ENCODE measurements at places on chromosomes 1 and 21.
A peak's percentile ranks its signal among the peaks of the same experiment; 100 is the strongest.

GRCh38 chr1:162899422-162900146, 38.6 kb upstream of the CCDC190 start:
- no peak for DNase-seq

GRCh38 chr1:99525331-99525730, 120.6 kb upstream of the PALMD start:
- DNase-seq, result no peak

- no peak for DNase-seq
Observed at GRCh38 chr1:245046315-245046714, 108.5 kb upstream of the KIF26B start.

GRCh38 chr1:6167391-6168303, 12.5 kb downstream of the CHD5 start:
- no peak for DNase-seq

DNA sequence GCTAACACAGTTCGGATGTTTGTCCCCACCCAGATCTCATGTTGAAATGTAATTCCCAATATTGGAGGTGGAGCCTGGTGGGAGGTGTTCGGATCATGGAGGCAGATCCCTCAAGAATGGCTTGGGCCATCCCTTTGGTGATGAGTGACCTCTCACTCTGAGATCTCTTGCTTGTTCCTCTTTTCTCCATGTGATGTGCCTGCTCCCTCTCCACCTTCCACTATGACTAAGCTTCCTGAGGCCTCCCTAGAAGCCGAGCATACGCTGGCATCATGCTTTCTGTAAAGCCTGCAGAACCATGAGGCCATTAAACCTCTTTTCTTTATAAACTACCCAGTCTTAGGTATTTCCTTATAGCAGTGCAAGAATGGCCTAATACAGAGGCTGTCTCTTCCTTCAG, 8.1 kb upstream of the PLA2G5 start:
- no peak for DNase-seq

- no peak for DNase-seq
Observed at GRCh38 chr1:215772151-215772550, 205.0 kb downstream of the KCTD3 start.

DNA sequence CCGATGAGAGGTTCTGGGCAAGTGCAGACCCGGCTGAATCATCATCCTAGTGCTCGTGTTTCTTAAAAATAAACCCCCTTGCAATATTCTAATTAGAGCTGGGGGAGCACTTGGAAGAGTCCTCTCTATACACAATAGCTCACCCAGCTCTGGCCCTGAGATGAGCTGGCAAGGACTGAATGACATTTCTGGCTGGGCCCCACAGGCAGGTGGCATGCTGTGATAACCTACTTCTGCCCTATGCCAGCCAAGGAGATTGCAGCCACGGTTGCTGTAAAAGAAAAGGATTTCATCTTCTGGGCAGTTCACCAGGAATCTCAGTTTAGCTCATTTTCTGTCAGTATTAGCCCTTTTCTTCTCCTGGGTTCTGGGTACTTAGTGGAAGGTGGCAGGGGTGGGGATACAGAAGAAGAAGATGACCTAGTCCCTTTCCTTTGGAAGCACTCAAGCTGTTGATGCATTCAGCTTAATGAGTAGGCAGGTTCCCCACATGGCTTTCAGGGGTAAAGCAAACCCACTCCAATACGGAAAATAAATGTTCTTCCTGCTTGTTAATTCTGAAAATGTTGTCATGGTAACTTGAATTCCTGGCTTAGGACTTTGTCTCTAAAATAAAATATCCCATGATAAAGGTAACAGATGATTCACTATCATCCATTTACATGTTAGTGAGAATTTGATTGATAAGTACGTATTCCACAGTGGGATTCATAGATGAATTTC, 32.2 kb downstream of the VASH2 start:
- DNase-seq, result no peak

DNA sequence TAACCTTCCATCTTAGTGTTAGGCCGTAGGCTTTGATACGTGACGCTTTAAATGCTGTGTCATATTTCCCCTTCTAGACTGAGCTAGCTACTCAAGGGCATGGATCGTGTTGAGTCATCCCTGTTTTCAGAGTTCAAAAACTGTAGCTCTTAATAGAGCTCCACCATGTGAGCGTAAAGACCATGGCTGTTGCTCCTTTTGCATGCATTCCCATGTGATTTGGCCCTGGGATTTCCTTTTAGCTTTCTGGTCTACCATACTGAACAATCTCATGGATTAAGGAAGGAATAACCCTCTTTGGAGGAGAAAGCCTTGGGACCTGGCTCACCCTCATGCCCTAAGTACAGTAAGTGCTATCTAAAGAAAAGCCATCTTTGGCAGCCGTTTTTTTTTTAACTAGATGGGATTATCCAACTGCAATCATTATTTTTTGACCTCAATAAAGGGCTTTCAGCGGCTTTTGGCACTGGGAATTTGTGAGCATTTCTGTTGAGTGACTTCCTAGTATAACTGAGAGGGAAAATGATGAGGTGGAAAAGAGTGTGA, 76.6 kb downstream of the PLPP3 start:
- no peak for DNase-seq

- no peak for DNase-seq
Observed at GRCh38 chr1:41939194-41939593, 20.5 kb upstream of the HIVEP3 start.

GRCh38 chr21:15159382-15160020, 94.7 kb upstream of the NRIP1 start:
- no peak for DNase-seq

GRCh38 chr1:22790232-22791008, 79.8 kb downstream of the EPHB2 start:
- no peak for DNase-seq

- DNase-seq, result no peak
Observed at GRCh38 chr1:46556822-46557221, 5.4 kb upstream of the KNCN start.

DNA sequence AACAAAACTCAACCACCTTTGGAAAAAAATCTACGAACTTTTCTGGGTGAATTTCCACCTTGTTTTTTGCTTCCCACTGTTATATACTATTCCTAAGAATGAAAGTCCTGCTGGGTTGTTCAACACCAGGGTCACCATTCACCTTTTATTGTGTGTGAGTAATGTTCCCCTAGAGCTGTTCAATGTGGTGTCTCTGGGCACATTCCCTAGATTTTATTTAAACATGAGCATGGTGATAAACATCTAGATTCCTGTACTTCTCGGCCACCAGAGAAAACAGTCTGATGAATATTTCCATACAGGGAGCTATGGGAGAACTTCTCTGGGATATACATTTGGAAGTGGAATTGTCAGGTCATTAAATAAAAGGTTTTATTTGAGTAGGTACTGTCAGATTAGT, 13.0 kb downstream of the FMN2 start:
- no peak for DNase-seq

DNA sequence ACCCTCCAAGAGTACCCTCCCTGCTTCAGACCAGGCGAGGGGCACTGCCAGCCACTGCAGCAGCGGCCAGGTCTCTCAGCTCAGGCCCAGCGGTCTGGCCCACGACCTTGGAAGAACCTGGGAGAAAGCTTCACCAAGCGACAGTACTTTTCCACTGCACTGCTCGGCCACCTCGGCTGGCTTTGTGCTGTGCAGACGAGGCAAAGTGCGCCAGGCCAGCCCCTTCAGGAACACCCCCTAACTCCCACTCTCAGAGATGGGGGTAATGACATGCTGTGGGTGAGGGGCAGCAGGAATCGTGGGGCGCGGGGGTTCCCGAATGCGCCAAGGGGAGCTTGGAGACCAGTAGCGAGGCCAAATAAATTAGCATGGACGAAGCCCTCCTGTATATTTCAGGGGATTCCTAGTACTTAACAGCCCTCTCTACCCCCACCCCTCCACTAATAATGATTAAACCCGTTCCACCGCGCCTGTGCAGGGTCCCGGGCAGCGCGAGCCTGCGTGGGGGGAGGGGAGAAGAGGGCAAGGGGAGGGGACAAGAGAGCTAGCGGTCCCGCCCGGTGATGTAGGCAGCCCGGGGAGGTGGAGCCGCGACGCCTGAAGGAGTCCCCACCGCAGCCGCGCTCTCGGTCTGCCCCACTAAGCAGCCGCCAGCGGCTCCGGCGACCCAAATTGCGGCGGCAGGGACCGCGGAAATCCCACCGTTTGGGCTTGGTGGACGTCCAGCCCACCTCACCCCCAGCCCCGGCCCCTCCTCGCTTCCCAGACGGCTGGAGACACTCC, at the start of gene FAM43B:
FAM43B (plus strand) TSS at position 629 of the 783 bp plus-strand sequence. CDS start 401 bp downstream, outside the sequence.
- DNase-seq, result no peak

DNA sequence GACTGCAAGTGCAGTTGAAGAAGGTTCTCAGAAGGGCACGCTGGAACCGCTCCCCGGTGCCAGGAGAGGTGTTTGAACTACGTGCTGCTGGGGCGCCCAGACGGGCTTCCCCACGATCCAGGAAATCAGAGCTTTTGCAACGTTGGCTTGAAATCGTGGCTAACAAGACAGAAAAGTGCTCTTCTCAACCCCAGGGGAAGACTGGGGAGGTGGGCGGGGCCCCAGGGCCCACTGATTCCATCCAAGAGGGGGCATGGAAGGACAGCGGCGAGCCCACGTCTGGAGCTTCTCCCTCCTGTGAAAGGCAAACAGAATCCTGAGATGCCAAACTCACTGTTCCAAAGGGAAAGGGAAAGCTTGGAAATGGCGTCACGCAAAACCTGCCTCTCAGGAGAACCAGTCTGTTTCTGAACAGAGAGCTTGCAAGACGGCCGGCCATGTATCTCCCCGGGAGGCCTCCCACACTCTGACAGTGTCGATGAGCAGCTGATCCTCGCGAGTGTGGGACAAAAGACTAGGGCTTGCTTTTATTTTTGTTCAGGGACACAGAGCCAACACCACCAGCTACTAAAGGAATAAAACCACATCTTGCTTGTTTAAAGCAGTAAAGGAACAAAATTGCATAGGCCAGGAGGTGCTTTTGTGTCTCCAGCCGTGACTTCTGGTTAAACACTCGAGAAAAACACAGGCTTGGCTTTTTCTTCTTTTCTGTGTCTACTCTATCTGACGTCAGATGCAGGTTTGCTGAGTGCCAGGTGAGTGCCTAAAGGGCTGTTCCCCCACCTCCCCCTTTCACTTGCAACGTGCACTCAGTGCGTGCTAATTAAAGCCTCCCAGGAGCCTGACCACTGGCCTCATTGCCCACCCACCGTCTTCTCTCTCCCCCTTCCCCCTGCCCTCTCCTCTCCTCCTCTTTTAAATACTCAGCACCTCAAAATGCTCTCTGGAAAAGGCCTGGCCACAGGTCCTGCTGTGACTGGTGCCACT, 41.5 kb downstream of the LRRC3 start:
- DNase-seq, result peak; percentile 44

DNA sequence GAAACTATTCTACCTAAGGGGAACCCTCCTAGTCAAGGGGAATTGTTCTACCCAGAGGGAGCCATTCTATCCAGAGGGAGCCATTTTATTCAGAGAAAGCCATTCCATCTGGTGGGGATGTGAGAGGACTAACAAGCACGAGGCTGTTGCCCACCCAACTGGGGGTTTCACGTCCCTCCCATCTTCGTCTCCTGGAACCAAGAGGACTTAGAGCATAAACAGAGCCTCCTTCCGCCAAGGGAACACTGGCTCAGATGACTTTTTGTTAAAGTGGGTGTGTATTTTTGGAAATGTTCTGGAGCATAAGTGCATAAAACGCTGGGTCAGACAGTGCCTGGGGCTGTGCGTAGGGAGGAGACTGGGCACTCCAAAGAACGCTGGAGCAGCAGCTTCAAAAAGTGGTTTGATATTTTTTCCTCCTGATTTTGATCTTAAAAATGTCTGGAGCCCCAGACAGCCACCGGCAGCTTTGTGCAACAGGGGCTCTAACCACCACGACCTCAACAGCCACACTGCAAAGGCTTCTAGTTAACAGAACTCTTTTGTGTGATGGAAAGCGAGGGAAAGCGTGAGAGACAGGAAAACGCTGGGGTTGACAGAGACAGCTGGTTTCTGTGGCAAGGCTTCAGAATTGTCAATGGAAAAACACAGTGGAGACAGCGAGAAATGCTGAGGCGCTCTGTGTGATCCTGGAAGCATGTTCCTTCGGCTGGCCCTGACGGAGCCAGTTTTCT, 363.6 kb upstream of the CAMK1G start:
- no peak for DNase-seq

GRCh38 chr21:34707876-34708325, 39.1 kb downstream of the CLIC6 start:
- DNase-seq, result no peak

DNA sequence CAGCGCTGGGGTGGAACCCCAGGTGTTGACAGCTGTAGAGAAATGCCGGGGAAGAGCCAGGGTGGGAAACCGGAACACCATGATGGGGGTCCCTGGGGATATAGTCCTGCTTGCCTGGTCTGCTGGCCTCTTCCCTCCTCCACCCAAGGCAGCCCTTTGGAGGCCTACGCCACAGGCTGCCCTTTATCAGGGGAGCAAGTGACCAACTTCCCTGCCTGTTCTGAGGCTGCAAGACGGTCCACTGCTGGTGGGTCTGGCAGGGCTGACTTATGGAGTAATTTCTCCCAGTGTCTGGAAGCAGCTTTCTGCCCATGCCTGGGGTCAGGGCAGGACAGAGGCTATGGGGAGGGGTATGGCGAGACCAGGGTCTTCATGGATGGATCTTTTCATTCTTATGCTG, 50.8 kb upstream of the EDN2 start:
- no peak for DNase-seq

- DNase-seq, result no peak
Observed at GRCh38 chr1:229732061-229732460, 106.0 kb downstream of the URB2 start.

DNA sequence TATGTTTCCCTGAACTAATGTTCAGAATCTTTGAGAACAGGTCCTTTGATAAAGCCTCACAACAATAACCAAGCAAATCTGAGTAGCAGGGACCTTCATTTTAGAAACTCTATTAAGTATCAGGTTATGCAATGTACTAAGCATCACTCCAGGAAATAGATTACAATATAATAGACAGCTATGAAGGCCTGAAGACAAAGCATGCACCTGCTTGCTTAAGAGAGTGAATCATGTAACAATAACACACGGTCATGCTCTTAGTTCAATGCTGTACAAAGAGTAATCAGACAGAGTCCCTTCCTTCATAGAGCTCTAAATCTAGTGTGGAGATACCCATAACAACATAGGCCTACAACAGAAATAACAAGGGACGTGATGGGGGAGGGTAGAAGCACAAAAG, 8.1 kb upstream of the CMPK1 start:
- DNase-seq, result peak; percentile 16

- peak; percentile 2 for DNase-seq
Observed at GRCh38 chr1:32071758-32072621, 749 bp upstream of the TMEM39B start.

DNA sequence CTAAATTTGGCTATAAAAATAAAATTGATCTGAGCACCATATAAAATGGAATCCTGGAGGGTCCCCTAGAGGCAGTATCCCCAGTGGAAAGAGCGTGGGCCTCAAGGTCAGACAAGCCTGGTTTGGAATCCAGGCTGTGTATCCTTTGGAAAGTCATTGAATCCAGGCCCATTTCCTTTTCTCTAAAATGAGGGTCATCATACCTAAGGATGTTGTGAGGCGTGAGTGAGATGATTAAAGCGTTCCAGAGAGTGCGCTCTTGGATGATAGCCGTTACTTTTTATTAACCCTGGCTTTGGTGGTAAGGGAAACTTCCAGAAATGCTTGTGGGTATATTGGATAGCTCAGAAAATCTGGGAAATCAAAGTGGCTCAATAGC, 683 bp upstream of the ZNF436 start:
- DNase-seq, result no peak

GRCh38 chr1:66985835-66986234, 61.0 kb downstream of the MIER1 start:
- no peak for DNase-seq

All from NCI-H748 treated with DMSO at 0.1 percent for 48 hours (cell line).